ENCODE measurements at places on chromosomes 2 and 18. TPM values are rescaled to one million over a fixed set of nuclear protein-coding genes. Genes with fewer than 3 reads are reported as not detected.

GRCh38 chr18:40058811-40059570 lies 1896.0 kb upstream of the PIK3C3 start:
- no peak for DNase-seq

The BABAM2 gene
- total RNA-seq, result 36.2 TPM

- no peak for DNase-seq
Observed at GRCh38 chr2:229627728-229628127, 86.6 kb downstream of the DNER start.

DNA sequence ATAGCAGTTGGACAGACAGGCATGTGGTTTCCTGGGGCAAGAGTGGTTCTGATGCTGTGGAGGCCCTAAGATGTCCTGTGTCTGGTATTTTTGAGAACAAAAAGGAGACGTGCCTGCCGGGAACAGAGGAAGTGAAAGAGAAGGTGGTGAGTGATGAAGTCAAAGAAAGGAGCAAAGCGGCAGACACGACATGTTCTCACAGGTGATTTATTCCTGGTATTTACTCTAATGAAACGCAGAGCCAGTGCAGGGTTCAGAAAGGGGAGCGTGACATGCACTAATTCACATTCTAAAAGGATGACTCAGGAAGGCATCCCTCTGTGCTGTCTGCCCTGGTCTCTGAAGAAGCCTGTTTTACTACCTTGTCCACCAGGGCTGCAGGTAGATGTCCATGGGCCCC lies 211.0 kb downstream of the KCNE4 start:
- DNase-seq, result no peak

DNA sequence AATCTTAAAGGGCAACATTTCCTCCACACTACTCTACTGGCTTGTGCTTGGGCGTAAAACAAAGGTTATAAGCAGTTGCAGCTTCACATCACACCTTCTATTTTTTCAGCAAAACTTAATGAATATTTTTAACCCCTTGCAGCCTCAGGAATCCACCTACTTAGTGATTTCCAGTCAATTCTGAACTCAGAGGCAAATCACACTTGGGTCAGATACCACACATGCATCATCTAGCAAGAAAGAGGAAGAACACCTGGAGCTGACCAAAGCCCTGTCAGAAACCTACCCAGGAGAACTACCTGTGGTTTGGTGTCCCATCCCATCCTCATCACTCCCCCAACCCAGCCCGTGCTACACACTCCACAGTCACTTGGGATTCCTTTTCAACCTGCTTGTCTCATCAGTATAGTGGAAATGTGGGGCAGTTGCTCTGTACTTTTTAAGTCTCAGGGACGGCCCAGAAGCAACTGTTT lies 25.5 kb downstream of the PIAS2 start:
- no peak for DNase-seq

GRCh38 chr2:172928756-172929155 lies 146.9 kb upstream of the MAP3K20 start:
- DNase-seq, result no peak

DNA sequence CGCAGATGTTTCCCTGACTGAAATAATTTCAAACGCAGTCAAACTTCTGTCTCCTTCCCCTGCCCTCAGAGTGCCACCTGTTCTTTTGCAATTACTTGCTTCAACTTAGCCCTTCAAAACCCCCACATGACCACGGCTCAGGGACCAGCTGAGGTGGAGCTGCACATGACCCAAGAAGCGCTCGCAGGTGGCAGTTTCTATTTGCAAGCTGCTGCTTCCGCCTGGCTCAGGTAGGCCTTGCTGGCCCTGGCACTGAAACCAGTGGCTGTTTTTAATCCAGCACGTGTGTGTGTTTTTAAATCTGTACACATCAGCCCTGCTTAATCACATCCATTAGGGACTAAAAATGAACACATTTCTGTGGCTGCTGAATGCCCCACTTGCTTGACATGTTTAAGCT lies 95.3 kb downstream of the CCDC93 start:
- no peak for DNase-seq

The SLC4A3 gene
- total RNA-seq, result 2.9 TPM

The HMSD gene
- 2.1 TPM for total RNA-seq

The CASP10 gene
- 31.6 TPM for total RNA-seq

DNA sequence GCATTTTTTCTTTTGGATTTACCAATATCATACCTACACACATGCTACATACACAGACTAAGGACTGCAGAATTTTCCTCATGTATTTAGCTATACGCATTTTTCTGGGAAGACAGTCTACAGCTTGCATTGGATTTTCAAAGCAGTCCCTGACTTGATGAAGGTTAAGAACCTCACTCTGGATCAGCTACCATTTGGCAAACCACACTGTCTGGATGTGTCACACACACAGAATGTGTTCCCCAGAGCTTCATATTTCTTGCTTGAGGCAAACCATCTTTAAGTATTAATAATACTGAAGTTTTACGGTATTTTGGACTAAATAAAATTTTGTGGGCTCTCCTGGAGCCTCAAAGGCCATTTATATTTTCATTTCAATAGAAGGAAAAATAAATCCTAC lies 102.3 kb downstream of the TCF4 start:
- DNase-seq, result no peak

The EVA1A gene
- total RNA-seq, result 41.9 TPM

- DNase-seq, result no peak
Observed at GRCh38 chr2:187976986-187977333, 314.7 kb upstream of the GULP1 start.

The FBLN7 gene
- 5.4 TPM for total RNA-seq

The RAD51AP2 gene
- not detected for total RNA-seq

DNA sequence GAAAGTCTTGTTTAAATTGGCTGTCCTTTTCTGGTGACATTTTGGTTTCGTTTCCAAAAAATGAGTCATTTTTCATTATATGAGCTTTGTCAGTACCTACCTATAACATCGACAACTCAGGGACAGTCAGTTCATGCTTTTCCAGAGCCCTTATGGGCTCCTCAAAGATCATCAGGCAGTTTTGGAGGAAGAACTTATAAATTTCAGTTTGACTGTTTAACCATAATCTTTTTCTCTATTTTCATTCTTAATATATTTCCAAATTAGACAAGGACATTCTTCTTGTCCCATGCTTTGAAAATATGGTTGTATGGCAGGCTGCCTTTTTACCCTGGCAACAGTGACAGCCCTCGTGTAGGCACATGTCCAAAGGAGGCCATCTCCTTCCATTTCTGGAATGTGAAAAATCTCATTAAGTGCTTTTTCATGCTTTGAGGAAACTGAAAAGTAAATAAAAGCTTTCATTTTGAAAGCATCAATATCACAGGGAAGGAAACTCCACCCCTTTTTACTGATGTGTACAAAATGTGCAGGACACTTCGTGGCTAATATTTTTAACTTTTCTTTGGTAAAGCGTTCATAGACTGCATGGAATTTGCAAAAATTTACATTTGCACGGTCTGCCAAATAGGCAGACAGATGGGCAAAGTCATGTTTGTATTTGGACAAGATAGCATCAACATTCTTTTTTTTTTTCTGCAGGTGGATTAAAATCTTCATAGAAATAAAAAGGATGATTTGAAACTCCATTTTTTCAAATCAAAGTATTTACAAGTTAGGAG lies 7.2 kb upstream of the PROC start:
- DNase-seq, result peak; percentile 55

The RGPD3 gene
- 0.12 TPM for total RNA-seq

Data from upper lobe of right lung (tissue), 1 donor.